Hepatic stellate cell (primary cell): ENCODE measurements at places on chromosomes 1 and 21.

DNA sequence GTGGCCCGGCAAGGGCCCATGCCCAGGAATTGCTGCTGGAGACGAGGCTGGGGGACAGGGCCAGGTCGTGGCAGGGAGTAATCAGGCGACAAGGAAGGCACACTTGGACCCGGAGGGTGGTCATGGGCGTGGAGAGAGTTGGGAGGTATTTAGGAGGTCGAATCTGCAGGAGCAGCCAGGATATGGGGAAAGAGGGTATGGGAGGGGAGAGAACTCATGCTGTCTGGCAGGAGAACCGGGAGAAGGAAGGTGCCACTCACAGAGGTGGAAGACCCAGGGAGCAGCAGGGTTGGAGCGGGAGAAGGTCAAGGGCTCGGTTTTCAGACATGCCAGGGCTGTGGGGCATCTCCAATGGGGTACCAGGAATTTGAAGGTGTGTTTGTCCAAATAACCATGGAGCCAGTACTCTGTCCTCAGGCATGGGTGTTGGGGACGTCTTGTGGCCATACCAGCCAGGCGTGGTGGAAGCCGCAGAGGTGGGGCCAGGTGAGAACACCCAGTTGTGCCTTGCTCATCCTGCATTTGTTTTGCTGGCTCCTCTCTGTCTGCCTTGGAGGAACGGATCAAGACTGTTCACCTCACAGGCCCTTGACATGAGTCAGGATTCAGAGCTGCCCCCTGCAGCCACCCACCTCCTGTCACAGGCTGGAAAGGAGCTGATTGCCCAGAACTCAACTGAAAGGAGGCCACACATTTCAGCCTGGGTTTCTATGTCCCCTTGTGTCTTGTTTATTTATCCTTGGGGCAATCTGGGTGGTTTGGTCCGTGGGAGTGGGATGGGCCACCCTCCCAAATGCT lies 111.6 kb downstream of the SPSB1 start:
- DNase-seq: no peak

- no peak for DNase-seq
Measured at GRCh38 chr1:9946315-9946714, 3.0 kb downstream of the NMNAT1 start.

- DNase-seq: no peak
Measured at GRCh38 chr1:212628046-212628445, 19.5 kb downstream of the ATF3 start.

DNA sequence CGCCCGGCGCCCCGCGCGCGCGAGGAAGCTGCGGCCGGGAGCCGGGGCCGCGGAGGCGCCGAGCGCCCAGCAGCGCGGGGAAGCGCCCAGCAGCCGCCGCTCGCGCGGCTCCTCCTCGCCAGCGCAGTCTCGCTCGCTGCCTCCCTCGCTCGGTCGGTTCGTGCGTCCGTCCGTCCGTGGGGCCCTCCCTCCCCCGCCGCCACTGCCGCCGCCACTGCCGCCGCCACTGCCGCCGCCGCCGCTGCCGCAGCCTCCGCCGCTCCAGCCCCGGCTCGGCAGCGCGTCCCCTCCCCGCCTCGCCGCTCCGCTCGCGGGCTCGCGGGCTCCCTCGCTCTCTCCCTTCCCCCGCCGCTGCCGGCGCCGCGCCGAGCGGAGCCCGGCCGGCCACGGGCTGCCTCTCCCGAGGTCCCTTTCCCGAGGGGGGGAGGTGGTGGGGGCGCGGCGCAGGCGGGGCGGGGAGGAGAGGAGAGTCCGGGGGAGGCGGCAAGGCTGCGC lies at the start of gene KCND3:
Gene KCND3 (minus strand): TSS at position 138 of the 495 bp plus-strand sequence.
- DNase-seq: peak; percentile 41

- DNase-seq: no peak
Measured at GRCh38 chr1:67710417-67710816, 25.4 kb downstream of the GADD45A start.

GRCh38 chr1:155989242-155990004 lies 11.1 kb upstream of the ARHGEF2 start:
- peak; percentile 70 for DNase-seq
